Smooth muscle cell of the brain vasculature (primary cell): ENCODE measurements at places on chromosomes 5 and 9.

GRCh38 chr5:80620211-80620610 lies 34.2 kb upstream of the MSH3 start:
- DNase-seq = no peak

GRCh38 chr5:124745928-124746915 lies at the start of gene ZNF608:
TSS of gene ZNF608 (minus strand) at chr5:124746639. CDS start at chr5:124744989, 1,650 bp downstream.
- DNase-seq = no peak

DNA sequence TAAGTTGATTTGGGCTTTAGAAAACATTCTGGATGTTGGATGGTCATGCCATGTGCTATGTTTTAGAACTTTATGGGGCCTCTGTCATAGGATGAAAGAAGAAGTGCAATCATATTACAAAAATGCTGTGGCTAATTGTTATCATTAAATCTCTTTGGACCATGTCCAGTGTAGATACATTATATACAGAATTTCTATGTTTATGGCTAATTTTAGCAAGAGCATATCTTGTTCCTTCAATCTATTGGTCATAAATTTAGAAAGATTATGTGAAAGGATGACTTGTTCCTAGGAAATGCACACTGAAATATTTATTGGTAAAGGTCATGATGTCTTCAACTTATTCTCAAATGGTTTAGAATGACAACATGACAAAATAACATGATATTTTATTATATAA lies 42.4 kb upstream of the ELL2 start:
- no peak for DNase-seq

- no peak for DNase-seq
These were observed 31.1 kb upstream of the BNC2 start for GRCh38 chr9:16901590-16901989.

- DNase-seq = no peak
These were observed 45.3 kb downstream of the COL5A1 start for GRCh38 chr9:134686896-134687295.

GRCh38 chr5:133783481-133783880 lies 171.1 kb upstream of the FSTL4 start:
- no peak for DNase-seq

- DNase-seq = no peak
These were observed 117.6 kb downstream of the PIP5K1B start for GRCh38 chr9:68822596-68823165.

- DNase-seq = no peak
These were observed 757.5 kb upstream of the ZNF608 start for GRCh38 chr5:125503946-125504345.

DNA sequence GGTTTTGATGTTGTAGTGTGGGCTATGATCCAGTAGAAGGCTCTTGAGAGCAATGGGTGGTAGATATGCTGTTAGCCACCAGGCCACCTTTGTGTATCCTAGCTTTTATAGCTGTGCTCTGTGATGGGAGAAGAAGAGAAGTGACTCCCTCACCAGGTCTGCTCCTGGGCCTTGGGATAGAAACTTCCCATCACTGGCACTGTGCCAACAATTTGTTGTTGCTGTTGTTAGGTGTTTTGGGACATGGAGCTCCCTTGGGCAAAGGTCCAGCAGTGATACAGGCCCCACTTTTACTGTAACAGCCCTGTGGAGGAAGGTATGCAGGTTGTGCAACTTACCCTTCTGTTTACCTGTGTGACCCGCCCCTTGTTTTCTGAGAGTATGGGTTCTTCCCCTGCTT lies 570.9 kb upstream of the GRIN3A start:
- DNase-seq = no peak

DNA sequence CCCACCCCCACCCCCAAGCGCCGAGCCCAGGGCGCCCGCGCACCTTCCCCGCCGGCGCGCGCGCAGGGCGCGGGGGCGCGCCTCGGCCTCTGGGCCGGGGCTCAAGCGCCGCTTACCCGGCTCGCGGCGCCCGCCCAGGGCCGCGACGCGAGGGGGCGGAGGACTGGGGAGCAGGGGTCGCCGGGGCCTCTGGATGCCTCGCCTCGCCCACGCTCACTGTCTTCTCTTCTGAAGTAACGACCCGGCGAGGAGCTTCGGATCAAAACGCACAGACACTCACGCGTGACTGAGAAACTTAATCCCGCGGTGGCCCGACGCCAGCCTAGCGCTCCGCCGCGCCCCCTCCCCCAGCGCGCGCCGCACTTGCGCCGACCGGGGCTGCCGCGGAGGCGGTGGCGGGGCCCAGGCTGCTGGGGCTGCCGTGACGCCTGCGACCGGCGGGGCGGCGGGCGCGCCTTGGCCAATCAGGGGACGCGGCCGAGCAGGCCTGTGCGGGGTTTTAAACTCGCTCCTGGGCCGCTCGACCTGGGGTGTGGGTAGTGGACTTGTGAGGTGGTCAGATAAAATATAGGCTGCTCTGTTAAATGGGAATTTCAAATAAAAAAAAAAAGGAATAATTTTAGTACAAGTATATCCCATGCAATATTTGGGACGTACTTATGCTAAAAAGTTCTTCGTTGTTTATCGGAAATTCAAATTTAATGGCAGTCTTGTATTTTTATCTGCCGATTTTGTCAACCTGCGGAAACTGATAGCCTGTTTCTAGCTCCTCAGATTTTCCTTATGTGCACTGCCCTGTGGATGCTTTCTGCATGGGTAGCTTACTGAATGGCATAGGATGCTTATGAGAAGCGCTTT lies at the start of gene MPDZ:
Gene MPDZ, minus strand, starts transcription at position 409 of the 858 bp plus-strand sequence. CDS start 29,377 bp downstream, outside the sequence.
- DNase-seq = peak; percentile 46

- DNase-seq = no peak
These were observed 107.9 kb upstream of the ZNF366 start for GRCh38 chr5:72615061-72615460.

- no peak for DNase-seq
These were observed 28.2 kb downstream of the ABCA1 start for GRCh38 chr9:104899759-104900247.

GRCh38 chr5:18881615-18882014 lies 1106.4 kb downstream of the CDH18 start:
- no peak for DNase-seq

DNA sequence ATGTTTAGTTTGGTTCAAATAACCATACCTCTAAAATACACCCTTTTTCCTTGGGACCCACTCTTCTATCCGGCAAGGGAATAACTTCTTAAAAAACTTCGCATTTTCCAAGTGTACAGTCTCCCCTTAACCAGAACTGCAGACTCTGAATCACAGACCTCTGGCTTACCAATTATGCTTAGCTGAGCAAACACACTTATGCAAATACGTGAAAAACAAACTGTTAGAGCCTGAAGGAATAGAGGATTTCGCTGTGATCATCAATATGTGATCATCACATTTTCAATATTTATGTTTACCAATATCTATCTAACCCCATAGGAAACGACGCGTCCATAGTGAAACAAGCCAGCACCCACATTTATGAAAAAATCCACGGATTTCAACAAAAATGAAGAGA lies 1.3 kb downstream of the LPAR1 start:
- DNase-seq = no peak

- no peak for DNase-seq
These were observed 1266.7 kb downstream of the MAT2B start for GRCh38 chr5:164772122-164772521.

DNA sequence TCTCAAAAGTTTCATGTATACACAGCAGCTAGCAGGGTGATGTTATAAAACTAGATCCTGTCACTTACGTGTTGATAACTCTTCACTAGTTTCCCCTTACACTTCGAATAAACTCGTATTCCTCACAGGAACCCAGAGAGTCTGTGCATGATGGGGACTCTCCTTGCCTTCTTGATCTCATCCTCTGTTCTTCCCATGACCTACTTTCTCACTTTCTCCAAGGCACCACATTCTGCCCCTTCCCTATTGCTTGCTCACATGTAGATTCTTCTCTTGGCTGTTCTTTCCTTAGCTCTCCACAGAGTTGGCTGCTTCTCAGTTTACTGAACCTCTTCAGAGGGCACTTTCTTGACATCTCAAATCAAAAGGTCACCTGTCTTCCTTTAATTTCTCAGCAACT lies 1.2 kb upstream of the AOPEP start:
- no peak for DNase-seq

- DNase-seq = no peak
These were observed 174.3 kb downstream of the PRR16 start for GRCh38 chr5:120638449-120638848.

DNA sequence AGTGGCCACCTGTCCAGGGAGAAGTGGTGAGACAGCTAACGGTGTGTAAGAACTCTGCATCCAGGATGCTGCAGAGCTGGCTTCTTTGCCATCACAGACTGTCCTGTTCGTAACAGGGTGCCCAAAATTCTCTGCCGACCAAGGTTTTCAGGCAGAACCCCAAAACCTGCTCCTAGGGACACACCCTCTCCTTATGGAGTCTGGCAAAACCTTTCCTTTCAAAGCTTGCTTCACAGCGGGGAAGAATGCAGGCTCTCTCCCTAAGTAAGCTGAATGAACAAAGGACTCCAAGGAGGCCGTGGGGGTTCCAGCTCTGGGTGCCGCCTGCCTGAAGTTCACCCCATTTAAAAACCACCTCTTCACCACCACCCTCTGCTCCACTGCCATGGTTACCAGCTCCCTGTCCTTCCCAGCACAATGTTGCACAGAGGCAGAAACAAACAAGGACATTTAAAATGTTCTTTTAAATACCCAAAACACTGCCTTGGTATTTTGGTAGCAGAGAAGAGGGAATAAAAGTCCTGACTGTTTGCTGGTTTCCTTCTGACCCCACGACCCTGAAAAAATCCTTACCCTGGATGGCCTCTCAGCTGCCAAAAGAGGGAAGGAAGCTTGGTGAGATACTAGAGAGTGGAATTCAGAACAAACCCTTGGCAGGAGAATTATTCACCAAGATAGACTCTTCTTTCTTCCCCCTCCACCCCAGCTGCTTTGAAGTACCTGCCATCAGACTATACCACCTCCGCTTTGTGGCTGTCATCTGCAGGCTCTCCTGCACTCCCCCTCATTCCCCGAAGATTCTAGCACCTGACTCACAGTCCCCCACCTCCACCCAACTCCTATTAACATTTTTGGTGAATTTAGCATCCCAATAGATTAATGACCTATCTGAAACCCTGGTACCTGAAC lies 7.1 kb upstream of the KLF9 start:
- no peak for DNase-seq

- DNase-seq = no peak
These were observed 2.4 kb downstream of the ANXA6 start for GRCh38 chr5:151154931-151155774.

DNA sequence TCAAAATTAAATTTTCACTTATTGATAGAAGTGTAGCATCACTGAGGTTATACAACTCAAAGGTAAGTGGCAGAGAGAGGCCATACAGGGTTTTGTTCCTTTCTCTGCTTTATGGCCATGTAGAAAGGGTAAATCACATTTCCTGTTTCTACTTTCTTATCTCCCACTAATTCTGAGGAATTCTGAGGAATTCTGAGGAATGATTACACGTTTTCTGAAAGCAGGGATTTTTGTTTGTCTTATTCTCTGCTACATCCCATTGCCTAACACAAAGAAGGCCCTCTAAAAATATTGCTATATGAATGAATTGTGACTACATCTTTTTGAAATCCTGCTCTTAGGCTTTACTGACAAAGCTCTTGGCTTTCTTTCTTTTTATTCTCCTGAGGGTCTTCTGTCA lies 516.9 kb upstream of the ZNF608 start:
- DNase-seq = no peak

GRCh38 chr5:147430628-147431027 lies 79.2 kb downstream of the DPYSL3 start:
- DNase-seq = no peak

GRCh38 chr5:146249801-146250200 lies 46.4 kb downstream of the RBM27 start:
- no peak for DNase-seq

DNA sequence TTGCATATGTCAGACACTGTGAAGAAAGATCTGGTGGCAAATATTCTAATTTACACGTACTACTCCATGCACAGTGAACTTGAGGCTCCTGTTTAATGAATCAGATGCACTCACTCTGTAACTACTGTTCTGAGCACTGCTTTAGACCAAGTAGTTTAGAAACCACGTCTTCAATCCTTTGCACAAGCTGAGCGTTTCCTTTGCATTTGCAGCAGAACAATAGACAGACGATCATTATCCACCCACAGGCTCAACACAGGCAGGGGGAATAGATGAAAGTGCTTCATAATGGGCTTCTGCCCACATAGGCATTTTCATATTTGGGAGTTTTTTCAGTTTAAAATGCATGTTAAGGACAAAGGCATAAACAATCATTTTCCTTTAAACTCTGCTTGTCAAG lies 423.3 kb upstream of the ADAMTS16 start:
- DNase-seq = no peak

- DNase-seq = no peak
These were observed 214.2 kb downstream of the FANCC start for GRCh38 chr9:95103281-95103771.

DNA sequence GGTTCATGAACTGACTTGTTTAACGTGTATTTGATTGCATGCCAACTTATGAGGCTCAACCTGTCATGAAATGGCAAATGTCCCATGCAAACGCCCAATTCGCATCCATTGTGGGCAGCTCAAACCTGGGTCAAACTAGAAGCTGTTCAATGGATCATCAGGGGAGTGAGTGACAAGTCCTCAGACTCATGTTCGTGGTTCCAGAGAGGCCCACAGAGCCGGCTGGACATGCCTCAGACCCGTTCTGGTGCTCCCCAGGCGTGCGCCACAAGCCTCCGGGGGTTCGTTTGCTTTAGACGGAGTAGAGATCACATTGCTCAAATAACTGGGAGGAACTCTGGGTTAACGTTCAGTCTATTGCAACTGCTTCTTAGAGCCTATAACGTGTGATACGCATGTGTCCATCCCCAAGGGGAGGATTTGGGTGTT lies 15.0 kb downstream of the GFI1B start:
- DNase-seq = no peak

DNA sequence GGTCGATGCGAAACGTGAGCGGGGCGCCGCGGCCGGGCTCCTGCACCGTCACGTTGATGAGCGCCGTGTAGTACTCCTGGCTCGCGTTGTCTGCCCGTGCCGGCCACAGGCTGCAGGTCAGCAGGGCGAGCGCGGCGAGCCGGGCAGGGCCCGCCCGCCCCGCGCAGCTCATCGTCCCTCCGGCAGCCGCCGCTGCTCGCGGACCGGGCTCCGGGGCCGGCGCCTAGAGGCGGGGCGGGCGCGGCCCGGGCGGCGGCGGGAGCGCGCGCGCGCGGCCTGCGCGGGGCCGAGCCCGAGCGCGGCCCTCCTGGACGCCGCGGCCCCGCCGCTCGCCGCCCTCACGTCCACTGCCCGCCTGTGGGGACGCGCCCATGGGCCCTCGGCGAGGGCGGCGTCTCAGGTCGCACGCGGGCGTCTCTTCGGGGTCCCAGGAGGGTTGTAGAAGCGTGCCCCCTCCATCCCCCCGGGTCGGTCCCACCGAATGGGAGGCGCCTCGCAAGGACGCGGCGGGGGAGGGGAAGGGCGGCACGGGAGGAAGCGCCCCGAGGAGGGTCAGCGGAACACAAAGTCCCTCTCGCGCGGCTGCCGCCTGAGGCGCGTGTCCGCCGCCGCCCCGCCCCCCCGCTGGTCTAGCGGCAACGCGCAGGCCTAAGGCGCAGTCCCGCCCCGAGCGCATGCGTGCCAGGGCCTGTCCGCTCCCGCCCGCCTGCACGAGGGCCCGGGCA lies at the start of gene RNF130:
Gene RNF130, minus strand, starts transcription at position 229 of the 725 bp plus-strand sequence. Its CDS starts 57 bp downstream, at position 172.
- peak; percentile 74 for DNase-seq
